ENCODE measurements at places on chromosomes 2 and 18. TPM values are rescaled to one million over a fixed set of nuclear protein-coding genes. Genes with fewer than 3 reads are reported as not detected.

- DNase-seq: no peak
Observed at GRCh38 chr2:84395820-84396219, 63.3 kb downstream of the SUCLG1 start.

GRCh38 chr2:46979571-46979979, 64.0 kb upstream of the MCFD2 start:
- no peak for DNase-seq

PDCD1 gene
- 1.4 TPM for total RNA-seq

SIX3 gene
- not detected for total RNA-seq

TMEM163 gene
- 0.40 TPM for total RNA-seq

GRCh38 chr2:164831887-164832286, 9.7 kb downstream of the COBLL1 start:
- no peak for DNase-seq

DNA sequence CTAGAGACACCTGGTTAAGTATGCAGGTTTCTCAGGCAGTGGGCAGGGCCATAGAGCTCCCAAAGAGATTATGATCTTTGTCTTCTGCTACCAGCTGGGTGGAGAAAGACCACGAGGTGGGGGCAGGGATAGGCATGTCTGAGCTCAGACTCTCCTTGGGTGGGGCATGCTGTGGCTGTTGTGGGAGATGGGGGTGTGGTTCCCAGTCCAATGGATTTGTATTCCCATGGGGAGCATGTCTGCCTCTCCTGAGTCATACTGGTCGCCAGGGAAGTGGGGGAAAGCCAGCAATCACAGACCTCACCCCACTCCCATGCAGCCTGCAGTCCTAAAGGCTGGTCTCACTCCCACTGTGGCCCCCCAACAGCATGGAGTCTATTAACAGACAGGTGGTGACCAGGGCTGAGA, 31.4 kb upstream of the RHOB start:
- DNase-seq: no peak

GRCh38 chr2:119691189-119691588, 12.2 kb downstream of the TMEM177 start:
- no peak for DNase-seq

DNA sequence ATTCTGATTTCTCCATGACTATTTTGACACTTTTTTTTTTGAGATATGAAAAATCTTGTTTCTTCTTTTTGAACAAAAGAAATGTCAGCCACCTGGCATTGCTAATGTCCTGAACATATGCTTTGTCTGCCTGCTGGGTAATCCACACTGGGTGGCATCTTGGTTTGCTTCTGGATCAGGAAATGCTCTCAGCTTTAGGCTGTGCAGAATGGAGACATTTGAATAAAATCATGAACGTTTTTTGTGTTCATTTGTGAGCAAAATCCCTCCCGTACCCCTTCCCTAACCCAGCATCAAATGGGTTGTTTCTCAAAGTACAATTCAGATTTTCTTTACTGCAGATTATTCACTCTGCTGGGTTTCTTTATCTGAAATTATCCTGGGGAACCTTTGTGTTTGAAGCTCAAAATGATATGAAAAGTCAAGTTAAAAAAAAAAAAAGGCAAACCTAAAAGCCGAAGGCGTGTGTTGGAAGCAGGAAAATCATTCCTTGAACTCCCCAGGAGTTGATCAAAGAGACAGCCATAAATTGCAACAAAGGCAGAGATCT, 53.4 kb upstream of the KLF7 start:
- no peak for DNase-seq

DNA sequence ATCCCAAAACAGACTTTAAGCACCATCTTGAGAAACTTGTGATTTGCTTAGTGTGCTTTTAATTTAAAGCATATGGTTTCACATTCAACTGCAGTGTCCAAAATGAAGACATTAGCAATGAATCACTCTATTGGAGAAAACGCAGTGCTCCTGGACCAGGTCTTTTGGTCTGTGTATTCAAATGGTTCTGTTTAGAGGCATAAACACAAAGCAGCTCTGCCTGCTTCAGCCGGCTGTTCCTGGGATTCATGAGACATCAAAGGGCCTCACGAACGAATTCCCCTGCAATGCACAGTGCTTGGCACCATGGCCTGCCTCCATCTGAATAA, 117.1 kb upstream of the SP5 start:
- no peak for DNase-seq

GRCh38 chr2:218857371-218858137, 2.1 kb upstream of the WNT6 start:
- no peak for DNase-seq

- no peak for DNase-seq
Observed at GRCh38 chr2:149490296-149490695, 97.3 kb downstream of the MMADHC start.

DNA sequence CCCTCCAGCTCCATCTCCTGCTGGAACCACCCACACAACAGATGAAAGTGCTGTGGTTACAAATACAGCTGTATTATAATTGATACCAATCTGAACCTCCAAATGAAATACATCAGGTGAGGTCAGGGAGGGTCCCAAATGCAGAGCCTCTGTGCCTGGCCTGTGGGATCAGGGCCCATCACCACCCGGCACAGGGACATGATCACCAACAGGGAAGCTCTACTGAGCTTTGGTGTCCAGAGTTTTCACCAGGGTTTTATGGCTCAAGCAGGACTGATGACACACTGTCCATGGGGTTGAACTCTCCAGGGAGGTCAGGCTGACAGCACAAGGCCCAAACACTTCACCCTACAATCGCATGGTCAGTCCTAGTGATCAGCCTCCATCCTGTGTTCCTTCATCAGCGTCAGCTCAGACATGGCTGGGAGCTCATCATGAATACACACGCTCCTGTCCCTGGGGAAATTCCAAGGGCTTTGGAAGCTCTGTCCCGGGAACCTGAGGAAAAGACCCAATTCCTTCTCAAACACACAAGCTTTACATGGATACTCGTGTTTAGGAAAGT, 3.9 kb upstream of the PXDN start:
- no peak for DNase-seq

Measured in left ventricle myocardium superior (tissue), 1 donor.